Camera-type eye (tissue), 1 donor: ENCODE measurements at places on chromosomes 3 and 15. TPM values are rescaled to one million over a fixed set of nuclear protein-coding genes. Genes with fewer than 3 reads are reported as not detected.

Gene OPA1
- total RNA-seq, result 86.1 TPM

Gene BHLHE40
- total RNA-seq, result 79.9 TPM

Gene IFT122
- total RNA-seq, result 52.5 TPM

Gene DPH3
- 23.2 TPM for total RNA-seq

Gene SLC6A1
- 23.7 TPM for total RNA-seq

Gene IL12A
- not detected for total RNA-seq

Gene SLC12A8
- total RNA-seq, result 4.9 TPM

Gene PP2D1
- not detected for total RNA-seq

Gene MOBP
- total RNA-seq, result not detected

Gene TICRR
- 2.4 TPM for total RNA-seq

Gene FRMD5
- 25.5 TPM for total RNA-seq

Gene CCDC9B
- 8.4 TPM for total RNA-seq

Gene FMN1
- total RNA-seq, result 67.1 TPM

Gene TEX55
- total RNA-seq, result not detected

Gene GPR149
- 3.8 TPM for total RNA-seq

Gene SMCO1
- total RNA-seq, result 0.38 TPM

Gene CIB2
- 14.4 TPM for total RNA-seq

Gene ADAMTS7
- total RNA-seq, result 20.7 TPM

Gene LDHAL6B
- total RNA-seq, result not detected

Gene GOLGA6A
- 0.49 TPM for total RNA-seq

Gene PRICKLE2
- 126 TPM for total RNA-seq

Gene ITPKA
- total RNA-seq, result 2.6 TPM

Gene LRRC15
- total RNA-seq, result 1.4 TPM

Gene APOD
- total RNA-seq, result 23.9 TPM

Gene KBTBD13
- total RNA-seq, result not detected

Gene CHSY1
- total RNA-seq, result 49.0 TPM

Gene C2CD4B
- 5.7 TPM for total RNA-seq

Gene TTC14
- total RNA-seq, result 114 TPM

Gene CHST13
- total RNA-seq, result 0.38 TPM

Gene HDDC3
- 13.9 TPM for total RNA-seq

Gene SI
- total RNA-seq, result not detected

Gene CFAP91
- total RNA-seq, result 7.3 TPM

Gene PARP15
- 0.82 TPM for total RNA-seq

Gene GANC
- 34.1 TPM for total RNA-seq

Gene EIF5A2
- 4.7 TPM for total RNA-seq

Gene RYR3
- 14.1 TPM for total RNA-seq

Gene GOLGA8N
- 16.3 TPM for total RNA-seq

Gene SHC4
- 4.3 TPM for total RNA-seq

Gene RETNLB
- total RNA-seq, result not detected

Gene IL17RD
- 32.2 TPM for total RNA-seq

Gene PRKCI
- total RNA-seq, result 68.0 TPM

Gene CD276
- 75.3 TPM for total RNA-seq

Gene RTF1
- 67.2 TPM for total RNA-seq

Gene XRN1
- 107 TPM for total RNA-seq

Gene EPB42
- total RNA-seq, result 5.3 TPM

Gene CPN2
- not detected for total RNA-seq

Gene STAC
- total RNA-seq, result 13.7 TPM

Gene GOLGA8J
- total RNA-seq, result 0.33 TPM

Gene FGF12
- 13.0 TPM for total RNA-seq

Gene TMEM40
- 0.82 TPM for total RNA-seq

Gene PLSCR5
- not detected for total RNA-seq

Gene RARRES1
- total RNA-seq, result 11.8 TPM
